ENCODE measurements at places on chromosomes 4 and X.

- DNase-seq = no peak
Measured at GRCh38 chr4:53602390-53602789, 11.1 kb upstream of the LNX1 start.

DNA sequence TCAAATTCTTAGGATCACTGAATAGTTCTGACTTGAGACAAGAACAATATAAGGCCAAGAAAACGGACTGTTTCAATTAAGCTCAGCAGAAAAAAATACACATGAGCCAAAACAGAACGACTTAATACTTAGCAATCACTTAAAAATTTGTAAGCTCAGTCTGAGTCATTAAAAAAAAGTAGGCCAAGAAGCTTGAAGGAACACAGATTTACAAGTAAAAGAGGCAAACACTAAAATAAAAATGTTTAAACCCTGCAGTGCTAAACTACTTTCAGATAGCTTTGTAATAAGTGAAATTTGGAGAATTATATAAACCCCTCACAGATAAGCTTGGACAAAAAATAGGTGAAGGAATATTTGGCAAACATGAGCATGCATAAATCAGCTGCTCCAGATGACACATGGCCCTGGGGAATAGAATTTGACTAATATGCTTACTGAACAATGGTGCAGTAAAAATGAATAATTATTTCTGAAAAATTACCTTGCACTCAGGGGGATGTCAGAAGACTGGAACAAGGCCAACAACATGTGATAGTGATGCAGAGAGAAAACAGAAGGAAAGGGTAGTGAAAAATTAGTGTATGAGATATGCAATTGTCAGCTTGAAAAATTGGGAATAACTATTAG is 49.6 kb downstream of the LNX1 start:
- no peak for DNase-seq

DNA sequence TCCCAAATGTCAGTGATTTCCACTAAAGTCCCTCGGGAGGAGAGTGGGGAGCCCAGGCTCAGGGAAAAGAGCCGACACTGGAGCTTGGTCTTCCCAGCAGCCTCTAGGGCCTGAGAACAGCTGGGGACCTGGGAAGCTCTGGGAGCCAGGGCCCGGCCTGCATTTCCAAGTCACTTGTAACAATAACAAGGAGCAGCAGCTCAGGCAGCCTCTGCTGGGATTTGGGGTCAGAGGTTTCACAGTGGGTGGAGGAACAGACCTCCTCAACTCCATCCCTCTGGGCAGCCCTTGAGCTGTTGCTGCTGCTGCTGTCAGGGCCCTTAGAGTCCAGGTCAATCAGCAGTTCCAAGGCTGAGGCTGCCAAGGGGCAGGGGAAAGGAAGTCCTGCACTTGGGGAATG is 11.1 kb downstream of the STARD8 start:
- no peak for DNase-seq

- DNase-seq = no peak
Measured at GRCh38 chr4:133102043-133102442, 47.1 kb upstream of the PCDH10 start.

GRCh38 chr4:20544645-20545044 is 155.6 kb upstream of the PACRGL start:
- DNase-seq = no peak

- DNase-seq = no peak
Measured at GRCh38 chrX:117982694-117983392, 133.8 kb downstream of the KLHL13 start.

- no peak for DNase-seq
Measured at GRCh38 chr4:145218251-145218650, 37.9 kb upstream of the OTUD4 start.

DNA sequence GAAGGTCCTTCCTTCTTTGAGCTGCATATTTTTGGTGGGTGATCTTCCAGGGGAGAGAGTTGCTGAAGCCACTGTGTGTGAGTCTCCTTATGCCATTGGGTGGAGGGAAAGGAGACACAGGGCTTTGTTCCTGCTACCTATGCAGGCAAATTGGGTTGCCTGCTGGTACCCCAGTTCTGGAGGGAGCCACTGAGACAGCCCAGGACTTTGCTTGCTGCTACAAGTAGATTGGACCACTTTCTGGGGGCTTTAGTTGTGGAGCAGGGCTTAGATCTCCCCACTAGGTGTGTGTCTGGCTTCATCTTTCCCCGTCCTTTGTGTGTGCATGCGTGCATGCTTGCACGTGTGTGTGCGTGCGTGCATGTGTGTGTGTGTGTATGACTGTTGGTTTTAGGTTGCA is 10.0 kb downstream of the CITED1 start:
- DNase-seq = no peak

DNA sequence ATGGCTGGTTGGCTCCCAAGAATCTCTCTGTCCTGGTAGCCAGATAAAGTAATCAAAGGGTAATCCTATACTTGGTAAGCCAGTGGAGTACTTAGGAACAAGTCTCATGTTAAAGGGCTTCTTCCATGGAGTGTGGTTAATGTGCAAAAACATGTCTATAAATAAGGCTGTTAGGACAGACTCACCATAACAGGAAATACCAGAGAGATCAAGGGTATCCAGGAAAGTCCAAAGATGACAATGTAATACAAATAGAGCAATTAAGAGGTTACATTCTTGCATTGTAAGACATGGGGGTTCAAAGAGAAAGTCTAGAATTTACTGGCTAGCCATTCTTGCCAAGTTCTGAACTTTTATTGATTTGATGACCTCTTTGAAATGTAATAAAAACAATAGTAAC is 61.9 kb upstream of the ZCCHC13 start:
- DNase-seq = no peak

GRCh38 chrX:11908371-11908770 is 150.3 kb downstream of the MSL3 start:
- no peak for DNase-seq

- DNase-seq = no peak
Measured at GRCh38 chrX:63967551-63967950, 182.5 kb upstream of the ARHGEF9 start.

GRCh38 chrX:109600237-109600651 is 24.7 kb downstream of the KCNE5 start:
- peak; percentile 32 for DNase-seq

DNA sequence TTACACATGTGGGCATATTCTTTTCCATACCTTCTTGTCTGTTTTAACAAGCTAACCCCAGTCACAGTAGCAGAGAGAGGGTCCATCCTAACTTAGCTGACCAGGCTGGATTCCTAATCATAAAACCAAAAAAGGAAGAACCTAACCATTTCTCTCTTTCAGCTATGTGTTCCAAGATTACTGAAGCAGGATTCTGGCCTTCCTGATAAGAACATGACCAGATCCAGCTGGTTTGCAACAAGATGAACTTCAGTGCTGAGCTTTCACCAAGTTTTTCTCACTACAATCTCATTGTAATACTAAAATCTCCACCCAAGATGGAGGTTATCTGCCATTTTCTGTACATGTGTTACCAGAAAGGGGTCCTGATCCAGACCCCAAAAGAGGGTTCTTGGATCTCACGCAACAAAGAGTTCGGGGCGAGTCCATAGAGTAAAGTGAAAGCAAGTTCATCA is 20.4 kb upstream of the UBA6 start:
- no peak for DNase-seq

GRCh38 chr4:130747842-130748241 is 1651.9 kb downstream of the C4orf33 start:
- no peak for DNase-seq

GRCh38 chr4:2570036-2570435 is 33.6 kb downstream of the FAM193A start:
- DNase-seq = no peak

GRCh38 chr4:38954727-38955126 is 77.5 kb downstream of the TMEM156 start:
- no peak for DNase-seq

- peak; percentile 2 for DNase-seq
Measured at GRCh38 chr4:149914119-149915115, 98.8 kb upstream of the IQCM start.

All from immature natural killer cell (primary cell).